ENCODE measurements at places on chromosomes 5 and 9.

- DNase-seq = no peak
Measured at GRCh38 chr5:53321073-53321472, 159.4 kb upstream of the FST start.

DNA sequence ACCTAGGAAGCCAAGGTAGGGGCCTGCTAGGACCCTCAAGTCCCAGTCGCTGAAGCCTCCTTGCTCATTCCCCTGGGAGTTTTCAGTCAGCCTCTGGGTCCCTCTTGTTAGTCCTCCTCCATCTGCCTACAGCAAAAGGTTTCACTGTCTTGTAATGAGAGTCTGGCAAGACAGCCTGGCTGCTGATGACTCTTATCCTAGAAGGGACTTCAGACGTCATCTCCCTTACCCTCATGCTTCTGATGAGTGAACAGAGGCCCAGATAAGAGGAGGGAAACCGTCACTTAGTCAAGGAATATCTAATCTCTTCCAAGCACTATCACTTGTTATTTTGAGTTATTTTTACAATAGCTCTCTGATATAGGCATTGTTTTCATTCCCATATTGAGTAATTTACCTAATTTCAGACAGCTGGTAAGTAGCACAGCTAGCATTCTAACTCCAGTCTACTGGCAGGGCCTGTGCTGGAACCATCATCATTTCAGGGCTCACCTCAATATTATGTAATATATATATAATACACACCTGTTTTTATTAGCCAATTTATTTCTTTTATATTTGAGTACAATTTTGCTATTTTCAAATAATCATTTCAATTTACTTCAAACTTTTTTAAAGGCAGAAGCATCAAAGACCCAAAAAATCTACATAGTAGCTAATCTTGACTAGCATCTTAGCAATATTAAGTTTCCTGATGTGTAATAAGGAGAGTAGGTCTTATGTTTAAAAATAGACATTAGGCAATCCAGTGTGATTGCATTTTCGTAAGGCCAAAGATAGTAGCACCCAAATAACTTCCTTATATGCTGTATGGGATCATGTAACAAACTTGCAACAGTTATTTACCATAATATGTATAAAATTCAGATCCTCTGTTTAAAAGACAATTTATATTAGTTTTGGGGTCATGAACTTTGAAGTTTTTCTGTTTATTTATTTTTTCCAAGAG lies 7.9 kb downstream of the CMYA5 start:
- no peak for DNase-seq

- DNase-seq = no peak
Measured at GRCh38 chr5:179187681-179188575, 127.8 kb downstream of the ZNF354C start.

- no peak for DNase-seq
Measured at GRCh38 chr9:130467316-130467715, 22.6 kb downstream of the ASS1 start.

- no peak for DNase-seq
Measured at GRCh38 chr9:114908104-114908622, 22.2 kb downstream of the TNFSF8 start.

DNA sequence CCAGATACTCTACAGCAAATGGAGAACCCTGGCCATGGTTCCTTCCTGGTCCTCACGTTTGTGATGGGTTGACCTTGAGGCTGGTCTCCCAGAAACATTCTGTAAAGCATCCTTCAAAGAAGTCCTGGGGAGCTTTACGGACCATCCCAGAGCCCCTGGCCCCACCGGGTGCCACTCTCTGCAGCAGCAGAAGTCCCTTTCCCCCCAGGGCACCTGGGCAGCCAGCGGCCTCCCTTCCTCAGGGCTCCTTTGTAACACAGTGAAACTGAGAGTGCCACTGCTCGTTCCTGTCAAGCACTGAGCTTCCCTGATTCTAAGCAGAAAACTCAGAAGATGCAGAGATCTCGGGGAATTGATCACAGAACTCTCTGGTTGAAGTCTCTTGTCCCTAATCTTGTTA lies 104.3 kb downstream of the ENTREP1 start:
- no peak for DNase-seq

Measured in right renal cortex interstitium (tissue), 3 donors.